Left kidney (tissue), 8 donors: ENCODE measurements at places on chromosomes 11 and 22. TPM values are rescaled to one million over a fixed set of nuclear protein-coding genes. Genes with fewer than 3 reads are reported as not detected.

Gene TSGA10IP
- polyA plus RNA-seq: 0.23 TPM

Gene RAC2
- polyA plus RNA-seq: 5.1 TPM

Gene BATF2
- 3.2 TPM for polyA plus RNA-seq

Gene CRYBA4
- polyA plus RNA-seq: not detected

Gene TPBGL
- polyA plus RNA-seq: 0.17 TPM

Gene GCAT
- polyA plus RNA-seq: 13.5 TPM

Gene CABP4
- polyA plus RNA-seq: 1.0 TPM

Gene CTSF
- 99.0 TPM for polyA plus RNA-seq

Gene DDX25
- 8.5 TPM for polyA plus RNA-seq

Gene BTBD18
- 0.70 TPM for polyA plus RNA-seq

Gene ESAM
- 55.2 TPM for polyA plus RNA-seq

Gene SLC15A3
- polyA plus RNA-seq: 15.7 TPM

Gene GPHA2
- 2.6 TPM for polyA plus RNA-seq

Gene OR10D3
- not detected for polyA plus RNA-seq

Gene MACROD1
- polyA plus RNA-seq: 13.3 TPM

Gene NECTIN1
- 41.0 TPM for polyA plus RNA-seq

Gene TTC38
- 53.3 TPM for polyA plus RNA-seq

Gene SCGB1D2
- 0.80 TPM for polyA plus RNA-seq

Gene FZD4
- polyA plus RNA-seq: 91.3 TPM

Gene APOA4
- not detected for polyA plus RNA-seq

Gene OR56B4
- 0.12 TPM for polyA plus RNA-seq

Gene TRIM5
- 55.8 TPM for polyA plus RNA-seq

Gene SCUBE2
- polyA plus RNA-seq: 6.8 TPM

Gene NOX4
- polyA plus RNA-seq: 62.9 TPM

Gene GAL3ST1
- polyA plus RNA-seq: 23.8 TPM

Gene SNX32
- 2.6 TPM for polyA plus RNA-seq

Gene PLA2G3
- 0.18 TPM for polyA plus RNA-seq

Gene CBLIF
- 0.20 TPM for polyA plus RNA-seq

Gene ZBTB16
- 0.93 TPM for polyA plus RNA-seq

Gene LDHAL6A
- polyA plus RNA-seq: 1.5 TPM

Gene RANBP1
- polyA plus RNA-seq: 190 TPM
